ENCODE measurements at places on chromosomes 5 and 9. TPM values are rescaled to one million over a fixed set of nuclear protein-coding genes. Genes with fewer than 3 reads are reported as not detected.

GRCh38 chr9:82147798-82148425 lies 159.3 kb downstream of the SPATA31D1 start:
- DNase-seq: no peak

GRCh38 chr9:92208693-92209524 lies 84.6 kb downstream of the IARS1 start:
- DNase-seq: no peak

GRCh38 chr9:71814226-71814625 lies 45.9 kb upstream of the CEMIP2 start:
- no peak for DNase-seq

- DNase-seq: no peak
Measured at GRCh38 chr5:151490627-151491026, 43.2 kb downstream of the SLC36A1 start.

ACO1 gene
- 30.9 TPM for total RNA-seq

PLCXD3 gene
- total RNA-seq: 0.48 TPM

DNA sequence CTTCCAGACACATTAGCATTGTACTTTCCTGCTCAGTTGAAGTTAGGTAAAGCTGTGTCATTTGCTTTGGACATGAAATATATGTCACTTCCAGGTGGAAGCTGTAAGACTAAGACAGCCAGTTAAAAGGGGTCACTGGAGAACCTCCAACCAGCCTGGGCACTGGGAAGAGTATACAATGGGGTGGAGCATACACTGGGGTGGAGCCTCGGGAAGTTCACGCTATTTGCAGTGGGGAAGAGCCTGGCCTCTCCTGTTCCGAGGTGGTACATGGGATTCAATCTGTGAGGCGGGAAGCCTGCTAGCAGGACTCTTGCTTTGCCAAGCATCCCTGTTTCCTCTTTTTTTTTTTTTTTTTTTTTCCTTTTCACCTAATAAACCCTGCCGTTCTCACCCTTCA lies 145.3 kb downstream of the TTC39B start:
- no peak for DNase-seq

- DNase-seq: no peak
Measured at GRCh38 chr5:64900618-64901017, 131.9 kb downstream of the CWC27 start.

GRCh38 chr5:8829323-8830029 lies 716.4 kb downstream of the SEMA5A start:
- DNase-seq: peak; percentile 99

WDR38 gene
- total RNA-seq: not detected

ADAMTS12 gene
- 4.1 TPM for total RNA-seq

DNA sequence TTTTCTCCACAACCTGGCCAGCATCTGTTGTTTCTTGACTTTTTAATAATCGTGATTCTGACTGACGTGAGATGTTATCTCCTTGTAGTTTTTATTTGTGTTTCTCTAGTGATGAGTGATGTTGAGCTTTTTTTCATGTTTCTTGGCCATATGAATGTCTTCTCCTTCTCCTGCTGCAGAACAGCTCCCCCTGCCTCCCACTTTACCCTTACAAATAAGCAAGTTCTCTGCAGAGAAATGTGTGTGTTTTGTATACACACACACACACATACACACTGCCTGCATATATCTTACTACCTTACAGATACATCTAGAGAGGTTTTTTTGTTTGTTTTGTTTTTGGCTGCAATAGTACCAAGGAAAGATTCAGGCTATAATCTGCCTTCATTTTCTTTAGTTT lies 88.7 kb upstream of the PHF24 start:
- DNase-seq: no peak

- DNase-seq: peak; percentile 29
Measured at GRCh38 chr9:77588271-77588937, 59.7 kb downstream of the GNA14 start.

DNA sequence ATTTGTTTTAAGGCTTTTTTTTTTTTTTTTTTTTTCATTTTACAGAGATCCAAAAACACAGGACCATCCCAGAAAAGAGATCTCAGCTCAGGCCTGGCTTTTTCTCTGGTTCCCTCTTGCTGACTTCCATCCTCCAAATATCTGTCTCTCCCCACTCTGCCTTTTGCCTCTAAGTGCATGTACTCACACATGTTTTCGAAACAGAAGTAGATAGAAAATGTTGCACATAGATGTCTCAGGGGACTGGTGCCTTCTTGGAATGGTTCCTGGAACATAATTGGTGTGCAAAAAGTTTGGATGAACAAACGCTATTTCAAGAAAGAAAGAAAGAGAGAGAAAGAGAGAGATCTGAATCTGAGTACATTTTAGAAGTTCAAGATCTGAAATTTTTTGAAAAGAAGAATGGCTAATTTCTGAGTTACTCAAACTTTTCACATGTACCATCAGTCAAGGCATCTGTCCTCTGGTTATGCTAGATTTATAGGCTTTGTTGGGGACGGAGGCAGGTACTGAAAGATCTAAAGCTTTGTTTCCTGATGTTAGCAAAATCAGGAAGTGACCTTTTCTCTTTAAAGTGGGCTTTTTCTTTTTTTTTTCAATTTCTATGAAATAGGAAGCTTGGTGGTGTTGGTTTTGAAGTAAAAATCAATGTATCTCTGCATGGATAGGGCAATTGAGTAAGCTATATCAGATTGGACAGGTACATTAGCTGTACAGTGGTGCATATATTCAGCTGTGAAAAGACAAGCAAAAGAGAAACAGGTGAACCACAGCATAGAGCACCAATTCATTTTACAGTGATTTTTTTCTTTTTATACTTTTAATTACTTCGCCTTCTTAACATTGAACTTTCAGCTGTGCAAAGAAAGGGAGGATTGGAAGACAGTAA lies 8.5 kb upstream of the TNFSF8 start:
- no peak for DNase-seq

- no peak for DNase-seq
Measured at GRCh38 chr5:127441799-127442484, 75.5 kb upstream of the PRRC1 start.

DNA sequence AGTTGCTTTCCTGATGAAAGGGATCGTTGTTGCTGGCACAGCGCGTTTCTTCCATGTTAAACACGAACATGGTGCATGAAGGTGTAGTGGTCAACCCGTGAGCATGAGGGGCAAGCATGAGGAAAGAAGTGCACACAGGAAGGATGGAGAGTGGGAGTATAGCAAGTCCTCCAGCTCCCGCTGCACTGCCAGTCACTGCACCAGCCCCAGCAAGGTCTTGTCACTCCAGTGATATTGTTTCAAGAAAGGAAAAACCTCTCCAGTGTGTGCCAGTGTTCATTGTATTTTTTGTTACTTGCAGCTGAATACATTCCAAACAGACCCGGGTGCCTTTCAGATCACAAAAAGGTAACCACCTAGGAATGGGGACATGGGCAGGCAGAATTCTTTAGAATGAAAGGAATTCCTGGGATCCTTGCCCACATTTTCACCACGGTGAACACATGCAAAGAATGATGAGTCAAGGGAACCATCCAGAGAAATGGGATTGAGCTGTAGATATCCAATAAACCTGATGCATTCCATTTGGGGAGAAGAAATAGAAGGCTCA lies 186.3 kb downstream of the AOPEP start:
- peak; percentile 85 for DNase-seq

- DNase-seq: no peak
Measured at GRCh38 chr5:3429962-3430361, 165.7 kb upstream of the IRX1 start.

GRCh38 chr9:106869458-106869857 lies 6.5 kb downstream of the ZNF462 start:
- DNase-seq: no peak

C6 gene
- not detected for total RNA-seq

DNA sequence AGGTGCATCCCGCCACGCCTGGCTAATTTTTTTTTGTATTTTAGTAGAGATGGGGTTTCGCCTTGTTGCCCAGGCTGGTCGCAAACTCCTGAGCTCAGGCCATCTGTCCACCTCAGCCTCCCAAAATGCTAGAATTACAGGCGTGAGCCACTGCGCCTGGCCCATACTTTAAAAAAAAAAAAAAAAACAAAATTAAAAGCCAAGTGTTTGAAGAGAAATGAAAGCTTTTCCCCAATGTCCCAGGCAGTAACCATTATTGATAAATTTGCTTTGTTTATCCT lies 9.5 kb downstream of the PRRC2B start:
- DNase-seq: no peak

DNA sequence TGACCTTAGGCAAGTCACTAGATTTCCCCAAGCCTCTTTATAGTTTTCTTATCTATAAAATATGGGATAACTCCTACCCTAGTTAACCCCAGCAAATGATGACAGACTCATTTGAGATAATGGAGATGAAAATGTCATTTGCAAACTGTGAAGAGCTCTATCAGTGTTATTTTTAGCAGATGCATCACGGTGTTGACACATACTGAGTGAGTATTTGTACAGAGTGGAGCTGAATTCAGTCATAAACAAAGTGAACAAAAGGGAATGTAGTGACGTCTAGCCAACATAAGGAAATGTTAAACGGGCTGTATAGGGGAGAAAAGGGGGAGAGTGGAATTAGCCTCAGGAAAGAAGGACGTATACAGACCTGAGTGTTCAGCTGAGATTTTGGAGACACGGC lies 75.9 kb downstream of the NMUR2 start:
- DNase-seq: no peak

DNA sequence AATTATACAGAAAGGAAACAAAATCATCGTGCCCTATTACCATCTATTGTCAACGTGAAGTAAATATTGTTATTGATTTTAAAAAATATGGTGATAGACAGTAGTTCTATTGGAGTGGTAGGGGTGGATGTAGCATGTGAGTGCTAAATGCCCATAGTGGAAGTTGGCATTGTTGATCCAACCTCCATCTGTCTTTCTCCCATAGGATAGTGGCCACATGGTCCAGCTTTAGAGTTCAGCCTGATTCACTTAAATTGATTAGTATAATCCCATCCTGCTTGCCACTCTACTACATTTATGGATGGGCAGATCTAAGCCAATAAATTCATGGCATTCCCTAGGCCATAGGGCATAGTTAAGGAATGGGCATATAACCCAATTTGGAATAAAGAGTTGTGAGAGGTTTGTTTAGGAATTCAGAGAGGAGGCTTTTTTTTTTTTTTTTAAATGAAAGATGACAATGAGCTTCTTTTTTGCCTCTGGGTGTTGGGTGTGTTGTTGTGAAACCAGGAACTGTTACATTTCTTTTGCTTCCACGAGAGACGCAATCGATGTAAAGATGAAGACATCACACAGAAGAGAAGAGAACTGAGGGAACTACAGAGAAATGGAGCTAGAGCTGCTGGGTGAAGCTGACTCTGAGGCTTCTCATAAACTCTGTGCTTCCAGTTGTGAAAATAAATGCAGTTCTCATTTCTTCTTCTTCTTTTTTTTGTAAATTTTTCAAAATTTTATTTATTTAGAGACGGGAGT lies 12.5 kb upstream of the CHD1 start:
- no peak for DNase-seq

DNA sequence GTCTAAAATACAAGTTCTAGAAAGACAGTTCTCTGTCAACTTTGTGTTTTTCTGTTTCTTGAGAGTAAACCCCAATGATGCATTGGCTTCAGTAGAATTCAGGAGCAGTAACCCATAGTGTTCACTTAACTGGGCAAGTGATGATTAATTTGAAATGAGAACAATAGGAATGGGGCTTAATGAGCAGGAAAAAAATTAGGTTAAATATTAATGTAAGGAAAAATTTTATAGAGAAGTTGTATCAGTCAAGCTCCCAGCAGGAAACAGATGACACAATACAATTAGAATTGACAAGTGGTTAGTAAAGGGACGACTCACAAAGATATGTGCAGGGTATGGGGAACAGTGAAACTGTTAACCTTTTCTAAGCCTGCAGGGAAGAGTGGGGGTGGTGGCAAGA lies 38.2 kb downstream of the ENTREP1 start:
- DNase-seq: no peak

PRDM9 gene
- not detected for total RNA-seq

DNA sequence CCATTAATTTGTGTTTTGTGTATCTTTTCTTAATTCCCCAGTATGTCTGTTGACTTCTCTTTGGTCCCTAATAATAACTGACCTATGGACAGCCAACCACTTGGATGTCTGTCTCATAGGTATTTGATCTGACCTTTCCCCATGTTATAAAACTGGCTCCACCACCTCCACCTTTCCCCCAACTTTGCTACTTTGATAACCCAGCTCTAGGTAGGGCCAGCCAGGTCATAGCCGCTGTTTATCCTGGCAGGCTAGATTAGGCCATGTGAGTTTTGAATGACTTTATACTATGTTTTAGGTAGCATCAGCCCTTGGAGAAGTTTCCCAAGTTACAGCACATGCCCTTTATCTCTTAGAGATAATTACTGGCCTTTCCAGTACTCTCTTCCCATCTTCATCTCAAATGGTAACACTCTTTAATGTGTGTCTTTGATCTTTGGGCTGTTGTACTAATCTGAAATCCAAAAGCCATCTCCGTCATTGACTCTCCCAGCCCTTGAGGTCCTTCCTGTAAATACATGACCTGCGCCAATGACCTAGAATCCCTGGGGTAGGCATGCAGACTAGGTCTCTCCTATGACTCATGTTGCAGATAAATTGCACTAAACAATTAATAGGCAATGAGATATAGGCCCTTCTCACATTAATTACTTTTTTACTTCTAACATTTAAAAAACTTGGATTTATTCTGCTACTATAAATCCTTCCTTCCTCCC lies 152.6 kb downstream of the CD180 start:
- DNase-seq: no peak

DNA sequence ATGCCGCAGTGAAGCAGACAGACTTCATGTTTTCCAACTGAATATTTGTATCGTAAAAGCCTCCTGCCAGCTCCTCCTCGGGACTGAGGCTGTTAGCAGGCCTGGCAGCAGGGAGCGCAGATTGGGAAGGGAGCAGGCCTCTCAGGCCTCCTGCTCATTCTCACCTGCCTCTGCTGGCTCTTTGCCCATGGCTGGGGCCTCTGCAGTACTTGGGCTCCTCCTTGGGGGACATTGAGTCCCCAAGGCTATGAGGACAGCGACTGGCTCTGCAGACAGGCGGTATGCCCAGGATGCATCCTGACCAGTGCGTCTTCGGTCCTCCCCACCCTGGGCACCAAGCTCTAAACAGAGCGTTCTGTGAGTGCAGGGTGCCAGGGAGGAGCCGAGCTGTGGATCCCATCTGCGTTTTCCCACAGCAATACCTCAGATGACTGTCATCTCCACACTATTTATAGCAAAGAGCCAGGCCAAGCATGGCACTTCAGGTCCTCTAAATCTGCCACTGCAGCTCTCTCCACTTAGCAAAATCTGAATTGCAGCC lies 38.7 kb downstream of the TSTD2 start:
- no peak for DNase-seq

- no peak for DNase-seq
Measured at GRCh38 chr5:106680330-106680729, 990.4 kb downstream of the EFNA5 start.

EPB41L4A gene
- total RNA-seq: 30.6 TPM

DNA sequence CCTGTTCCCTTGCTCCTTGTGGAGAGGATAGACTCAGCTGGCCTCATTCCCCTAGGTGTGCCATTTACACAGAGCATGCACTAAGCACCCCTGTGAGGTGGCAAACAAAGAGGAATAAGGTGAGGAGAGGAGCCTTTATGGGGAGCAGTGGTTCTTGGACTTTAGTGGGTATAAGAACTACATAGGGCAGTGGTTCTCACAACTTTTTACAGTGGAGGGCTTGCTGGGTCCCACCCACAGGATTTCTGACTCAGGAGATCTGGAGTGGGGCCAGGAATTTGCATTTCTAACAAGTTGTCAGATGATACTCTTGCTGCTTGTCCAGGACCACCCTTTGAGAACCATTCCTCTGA lies 42.0 kb downstream of the CSF1R start:
- no peak for DNase-seq

CREBRF gene
- 11.4 TPM for total RNA-seq

Measured in kidney epithelial cell (primary cell).